Gastroesophageal sphincter (tissue), 4 donors: ENCODE measurements at places on chromosomes 3 and 15. TPM values are rescaled to one million over a fixed set of nuclear protein-coding genes. Genes with fewer than 3 reads are reported as not detected.

- no peak for ATAC-seq
Measured at GRCh38 chr3:119506631-119507030, 8.3 kb downstream of the TIMMDC1 start.

GRCh38 chr3:126053513-126053912 lies 30.4 kb downstream of the SLC41A3 start:
- no peak for ATAC-seq

DNA sequence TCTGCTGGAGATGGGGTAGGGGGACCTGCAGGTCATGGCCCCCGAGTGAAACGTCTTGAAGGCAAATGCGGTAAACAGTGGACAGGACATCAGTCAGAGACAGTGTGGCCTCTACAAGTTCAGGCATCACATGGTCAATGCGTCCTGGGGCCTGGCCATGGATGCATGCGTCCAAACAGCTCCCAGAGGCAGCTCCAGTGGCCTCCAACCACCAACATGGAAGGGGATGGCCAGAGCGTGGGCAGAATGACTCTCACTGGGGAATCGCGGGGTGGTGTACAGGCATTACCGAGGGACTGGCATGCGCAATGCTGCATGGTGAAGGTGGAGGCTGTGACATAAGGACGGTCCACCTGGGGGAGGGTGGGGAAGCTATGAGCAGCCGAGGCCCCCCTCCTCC lies 35.6 kb upstream of the IQSEC1 start:
- no peak for ATAC-seq

- no peak for ATAC-seq
Measured at GRCh38 chr3:122031123-122031468, 9.0 kb upstream of the ILDR1 start.

GRCh38 chr3:12751571-12751970 lies 7.5 kb downstream of the TMEM40 start:
- no peak for ATAC-seq

Gene MAGEL2
- not detected for total RNA-seq

Gene TTC23
- 15.8 TPM for total RNA-seq

Gene MASP1
- not detected for total RNA-seq

Gene THPO
- total RNA-seq, result 0.31 TPM

Gene CPEB1
- total RNA-seq, result 7.8 TPM
